ENCODE measurements at places on chromosomes 6 and 20.

DNA sequence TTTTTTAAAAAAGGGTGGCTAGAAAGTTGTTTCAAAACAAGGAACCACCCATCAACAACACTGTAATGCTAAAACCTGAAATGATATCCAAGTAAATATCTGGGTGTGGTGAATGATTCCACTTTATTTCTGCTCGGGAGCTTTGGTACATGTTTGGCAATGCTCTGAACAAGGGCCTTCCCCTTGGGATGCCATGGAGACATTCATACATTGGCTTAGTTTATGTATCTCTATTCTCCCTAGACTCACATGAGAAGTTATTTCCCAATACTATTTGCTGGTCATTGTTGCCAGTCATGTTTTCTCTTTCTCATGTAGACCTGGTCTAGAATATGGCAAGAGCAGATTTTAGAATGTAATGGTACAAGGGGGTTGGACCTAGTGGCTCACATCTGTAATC is 22.9 kb downstream of the ADTRP start:
- no peak for DNase-seq

GRCh38 chr6:168578036-168578435 is 137.1 kb downstream of the SMOC2 start:
- DNase-seq, result no peak

GRCh38 chr6:104884867-104885517 is 25.3 kb upstream of the HACE1 start:
- no peak for DNase-seq

GRCh38 chr6:84251891-84252539 is 24.6 kb upstream of the CEP162 start:
- DNase-seq, result no peak

- no peak for DNase-seq
These were observed 115.7 kb downstream of the PHACTR1 start for GRCh38 chr6:12832226-12832735.

DNA sequence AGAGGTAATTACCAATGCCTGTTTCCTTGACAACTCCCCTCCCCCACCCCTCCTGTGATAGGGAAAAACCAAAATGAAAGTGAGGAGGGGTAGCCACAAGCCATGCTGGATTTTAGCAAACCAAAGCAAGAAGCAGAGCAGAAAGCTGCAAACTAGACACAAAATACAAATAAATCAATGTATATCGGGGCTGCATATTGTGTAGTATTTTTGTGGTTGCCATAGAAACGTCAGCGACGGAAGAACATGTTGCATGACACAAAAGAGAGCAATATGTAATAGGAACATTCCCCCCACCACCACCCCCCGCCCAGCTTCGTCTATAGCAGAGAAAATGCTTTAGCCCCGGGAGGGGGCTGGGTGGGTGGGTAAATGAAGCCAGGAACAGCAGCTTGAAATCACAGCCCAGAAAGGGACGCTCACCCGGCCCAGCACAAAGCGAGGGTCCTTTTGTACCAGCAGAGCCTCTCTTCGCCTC is 548 bp downstream of the AGPAT4 start:
- peak; percentile 75 for DNase-seq

DNA sequence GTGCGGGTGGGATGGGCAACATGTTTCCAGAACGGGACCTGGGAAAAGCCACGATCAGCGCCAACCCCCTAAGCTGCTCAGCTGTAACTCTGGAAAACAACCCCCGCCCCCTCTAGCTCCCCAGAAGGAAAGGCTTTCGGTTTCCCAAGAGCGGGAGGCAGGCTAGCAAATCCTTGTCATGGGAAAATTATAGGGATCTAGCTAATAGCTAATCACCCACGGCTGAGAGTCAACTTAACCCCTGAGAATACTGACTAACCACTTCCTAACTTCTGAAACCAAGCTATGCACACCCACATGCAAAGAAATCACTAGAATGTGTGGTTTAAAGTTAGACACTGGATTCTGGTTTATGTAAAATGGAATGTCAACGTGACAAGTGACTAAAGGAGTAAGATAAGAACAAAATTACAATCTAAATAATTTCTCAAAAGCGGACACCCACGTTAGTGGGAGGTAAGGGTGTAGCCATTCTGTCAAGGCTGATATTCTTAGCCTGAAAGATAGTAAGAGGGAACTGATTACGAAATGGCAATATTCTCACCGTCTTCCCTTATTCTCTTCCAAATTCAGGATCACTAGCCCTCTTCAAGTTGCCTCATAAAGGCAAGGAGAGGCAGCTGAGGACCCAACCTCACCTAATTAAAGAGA is 20.1 kb downstream of the JAG1 start:
- DNase-seq, result no peak

DNA sequence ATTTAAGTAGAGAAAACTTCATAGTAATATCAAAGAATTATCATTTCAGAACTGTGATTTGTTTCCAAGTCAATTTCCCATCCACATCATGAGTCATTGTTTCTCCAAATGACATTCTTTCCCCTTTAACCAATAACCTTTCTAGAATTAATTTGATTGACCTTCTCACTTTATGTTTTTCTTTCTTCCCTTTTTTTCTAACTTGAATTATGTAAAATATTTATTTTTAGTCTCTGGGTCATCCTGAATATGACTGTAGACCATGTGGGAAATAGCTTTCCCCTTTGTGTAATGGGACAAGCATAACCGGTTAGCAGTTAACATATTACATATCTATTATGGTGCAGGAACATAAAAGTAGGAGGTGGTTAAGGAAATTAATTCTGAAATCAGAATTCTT is 291.1 kb downstream of the GJA1 start:
- DNase-seq, result no peak

Data from CD4-positive, alpha-beta T cell treated with Interleukin-12 subunit alpha and Interleukin-12 subunit beta, for 1 hour (primary cell).